ENCODE measurements at places on chromosomes 12 and 14. TPM values are rescaled to one million over a fixed set of nuclear protein-coding genes. Genes with fewer than 3 reads are reported as not detected.

The CCDC175 gene
- total RNA-seq: not detected

The RNF212B gene
- not detected for total RNA-seq

The TTC8 gene
- 11.3 TPM for total RNA-seq

The OR4E2 gene
- total RNA-seq: not detected

The OLR1 gene
- not detected for total RNA-seq

The MIP gene
- not detected for total RNA-seq

The GALNT16 gene
- total RNA-seq: not detected

Measured in bronchial epithelial cell (primary cell).